ENCODE measurements at places on chromosomes 4 and X. TPM values are rescaled to one million over a fixed set of nuclear protein-coding genes. Genes with fewer than 3 reads are reported as not detected.

Gene NALF2
- 0.31 TPM for total RNA-seq

Gene NFKB1
- 167 TPM for total RNA-seq

Gene VCX3A
- not detected for total RNA-seq

Gene COX7B2
- total RNA-seq, result not detected

Gene XAGE1A
- total RNA-seq, result not detected

Gene RTL9
- 0.14 TPM for total RNA-seq

Gene ZFP42
- not detected for total RNA-seq

Gene CXCL1
- not detected for total RNA-seq

Gene ADGRG2
- total RNA-seq, result 0.12 TPM

Gene MAB21L2
- not detected for total RNA-seq

- no peaks in the 10 kb centered on the region for H3K27me3 ChIP-seq
- H3K4me3 ChIP-seq, result no peak overlapping the region
- no peaks in the 10 kb centered on the region for H3K36me3 ChIP-seq
- no peak for DNase-seq
- no peak overlapping the region for H3K27ac ChIP-seq
Measured at GRCh38 chr4:179631321-179631720, 2189.1 kb upstream of the AGA start.

GRCh38 chr4:184437565-184438265, 36.6 kb downstream of the IRF2 start:
- no peaks in the 10 kb centered on the region for H3K27me3 ChIP-seq
- no peak overlapping the region for H3K27ac ChIP-seq
- no peaks in the 10 kb centered on the region for H3K36me3 ChIP-seq

DNA sequence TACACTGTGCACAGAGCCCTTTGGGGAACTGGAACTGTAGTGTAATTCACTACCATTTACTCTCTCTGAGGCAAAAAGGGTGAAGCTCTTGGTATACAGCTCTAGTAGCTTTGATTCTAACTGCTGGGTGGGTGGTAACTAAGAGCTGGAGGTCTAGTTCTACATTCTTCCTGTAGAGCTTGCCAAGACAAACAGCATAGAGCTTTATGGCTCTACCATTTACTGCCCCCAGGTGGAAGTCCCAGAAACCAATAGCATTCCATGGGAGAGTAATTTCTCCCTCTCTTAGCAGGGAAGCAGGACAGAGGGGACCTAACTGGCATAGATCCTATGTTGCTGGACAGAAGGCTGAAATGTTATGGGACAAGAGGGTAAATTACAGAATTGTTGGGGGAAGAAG, 26.7 kb downstream of the HDAC8 start:
- H3K27me3 ChIP-seq, result peaks cover 7% of the 10 kb centered on the region
- no peaks in the 10 kb centered on the region for H3K4me1 ChIP-seq
- H3K27ac ChIP-seq, result no peak overlapping the region
- no peak for DNase-seq
- H3K4me3 ChIP-seq, result no peak overlapping the region
- peaks cover 3% of the 10 kb centered on the region for H3K36me3 ChIP-seq

DNA sequence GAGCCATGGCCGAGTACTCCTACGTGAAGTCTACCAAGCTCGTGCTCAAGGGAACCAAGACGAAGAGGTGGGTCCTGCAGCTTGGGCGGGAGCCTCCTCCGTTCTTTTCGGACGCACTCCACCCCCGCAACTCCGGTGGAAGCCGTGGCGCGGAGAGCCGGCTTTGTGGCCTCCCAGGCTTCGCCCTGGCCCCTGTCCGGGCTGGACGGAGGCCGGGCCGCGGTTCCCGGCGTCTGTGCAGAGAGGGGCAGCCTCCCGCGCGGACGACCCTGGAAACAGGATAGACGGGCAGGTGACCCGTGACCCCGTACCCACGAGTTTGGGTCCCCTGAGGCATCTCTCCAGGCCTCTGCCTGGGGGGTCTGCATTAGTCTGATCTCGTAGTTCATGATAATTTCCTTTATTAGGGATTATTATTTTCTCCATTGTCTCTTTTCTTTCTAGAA, 356 bp downstream of the FRG1 start:
- peak overlapping the region; percentile 89 for H3K27ac ChIP-seq
- peaks cover 56% of the 10 kb centered on the region for H3K4me1 ChIP-seq
- H3K4me3 ChIP-seq, result peak overlapping the region; percentile 99
- no peak for DNase-seq
- H3K27me3 ChIP-seq, result no peaks in the 10 kb centered on the region

DNA sequence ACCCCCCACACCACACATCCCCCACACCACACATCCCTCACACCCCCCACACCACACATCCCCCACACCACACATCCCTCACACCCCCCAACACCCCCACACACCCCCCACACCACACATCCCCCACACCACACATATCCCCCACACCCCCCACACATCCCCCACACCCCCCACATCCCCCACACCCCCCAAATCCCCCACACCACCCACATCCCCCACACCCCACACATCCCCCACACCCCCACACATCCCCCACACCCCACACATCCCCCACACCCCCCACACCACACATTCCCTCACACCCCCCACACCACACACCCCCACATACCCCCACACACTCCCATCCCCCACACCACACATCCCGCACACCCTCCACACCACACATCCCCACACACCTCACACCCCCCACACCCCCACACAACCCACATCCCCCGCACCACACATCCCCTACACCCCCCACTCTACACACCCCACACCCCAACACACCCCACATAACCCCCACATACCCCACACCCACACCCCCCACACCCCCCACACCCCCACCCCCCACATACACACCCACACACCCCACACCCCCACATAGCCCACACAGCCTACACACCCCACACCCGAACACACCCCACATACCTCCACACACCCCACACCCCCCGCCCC, 172.9 kb downstream of the DCLK2 start:
- no peak overlapping the region for H3K27ac ChIP-seq
- no peaks in the 10 kb centered on the region for H3K27me3 ChIP-seq
- DNase-seq, result no peak
- H3K36me3 ChIP-seq, result no peaks in the 10 kb centered on the region
- no peak overlapping the region for H3K4me3 ChIP-seq
- H3K4me1 ChIP-seq, result no peaks in the 10 kb centered on the region

DNA sequence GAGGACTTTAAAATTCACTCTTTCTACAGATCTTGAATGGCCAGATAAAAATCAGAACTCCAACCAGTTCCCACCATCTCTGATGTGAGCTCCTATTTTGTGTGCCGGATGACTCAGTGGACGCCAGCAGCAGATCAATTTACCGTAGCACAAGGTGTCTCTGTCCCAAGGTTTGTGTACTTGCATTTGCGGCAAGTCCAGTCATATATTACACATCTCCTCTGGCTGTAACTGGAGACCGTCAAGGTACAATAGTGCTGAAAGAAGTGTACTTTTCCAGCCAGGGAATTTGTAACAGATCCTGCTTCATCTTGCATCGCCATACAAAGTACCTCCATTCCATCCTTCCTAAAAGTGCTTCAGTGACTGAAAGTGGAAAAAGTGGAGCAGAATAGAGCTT, 108.2 kb upstream of the SORBS2 start:
- no peak overlapping the region for H3K27ac ChIP-seq
- no peak overlapping the region for H3K4me3 ChIP-seq
- H3K4me1 ChIP-seq, result no peaks in the 10 kb centered on the region
- H3K27me3 ChIP-seq, result peaks cover 5% of the 10 kb centered on the region
- DNase-seq, result no peak

- no peaks in the 10 kb centered on the region for H3K27me3 ChIP-seq
- no peak for DNase-seq
- no peaks in the 10 kb centered on the region for H3K4me1 ChIP-seq
Measured at GRCh38 chrX:68842781-68843581, 14.2 kb downstream of the EFNB1 start.

DNA sequence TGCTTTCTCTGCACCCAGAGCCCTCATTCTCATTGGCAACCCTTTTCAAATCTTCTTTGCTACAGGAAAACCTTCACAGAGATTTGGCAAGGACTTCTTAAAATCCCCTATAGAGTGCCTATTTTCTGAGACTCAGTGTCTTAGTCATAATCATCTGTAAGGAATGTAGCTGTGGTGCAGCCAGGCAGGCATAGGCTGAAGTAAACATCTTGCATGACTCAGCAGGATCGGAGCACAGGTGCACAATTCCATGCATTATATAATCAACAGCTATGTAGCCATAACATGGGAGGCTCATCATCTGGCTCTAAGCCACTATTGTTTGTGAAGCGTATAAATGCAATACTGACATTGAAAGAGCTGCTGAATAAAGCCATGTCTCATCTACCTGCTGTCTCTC, 368.8 kb downstream of the MAGEE1 start:
- no peak overlapping the region for H3K27ac ChIP-seq
- peaks cover 6% of the 10 kb centered on the region for H3K27me3 ChIP-seq
- no peak for DNase-seq
- no peaks in the 10 kb centered on the region for H3K4me1 ChIP-seq

DNA sequence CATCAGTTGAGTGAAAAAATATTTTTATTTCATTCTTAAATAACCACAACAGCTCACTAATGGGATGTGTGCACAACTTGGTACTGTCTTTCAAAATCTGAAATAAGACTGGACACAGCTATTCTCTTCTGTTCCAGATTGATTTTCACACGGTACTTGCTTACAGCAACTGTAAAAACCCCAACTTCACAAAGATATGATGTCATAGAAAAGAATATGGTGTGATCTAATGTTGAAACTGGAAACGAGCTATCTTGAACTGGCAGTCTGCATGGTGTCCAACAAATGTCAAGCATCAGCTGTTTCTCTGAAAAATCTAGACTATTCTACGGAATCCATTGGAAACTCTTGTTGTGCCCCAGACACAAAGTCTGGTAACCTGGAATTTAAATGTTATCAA, 14.7 kb downstream of the HELQ start:
- H3K4me1 ChIP-seq, result no peaks in the 10 kb centered on the region
- DNase-seq, result no peak
- no peak overlapping the region for H3K27ac ChIP-seq
- H3K36me3 ChIP-seq, result peaks cover 7% of the 10 kb centered on the region

DNA sequence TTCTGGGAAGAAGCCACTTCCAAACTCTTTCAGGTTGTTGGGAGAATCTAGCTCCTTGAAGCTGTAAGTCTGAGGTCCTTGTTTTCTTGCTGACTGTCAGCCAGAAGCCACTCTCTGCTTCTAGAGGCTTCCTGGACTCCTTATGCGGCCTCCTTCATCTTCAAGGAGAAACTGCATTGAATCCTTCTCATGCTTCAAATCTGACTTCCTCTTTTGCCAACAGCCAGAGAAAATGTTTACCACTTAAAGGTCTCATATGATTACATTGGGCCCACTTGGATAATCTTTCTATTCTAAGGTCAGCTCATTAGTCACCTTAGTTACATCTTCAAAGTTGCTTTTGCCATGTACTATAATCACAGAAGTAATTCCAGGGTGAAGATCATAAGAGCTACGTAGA, 327.0 kb downstream of the HNRNPD start:
- H3K36me3 ChIP-seq, result no peaks in the 10 kb centered on the region
- H3K4me1 ChIP-seq, result peaks cover 7% of the 10 kb centered on the region
- no peak for DNase-seq
- no peak overlapping the region for H3K4me3 ChIP-seq
- no peak overlapping the region for H3K27ac ChIP-seq
- peaks cover 66% of the 10 kb centered on the region for H3K27me3 ChIP-seq

DNA sequence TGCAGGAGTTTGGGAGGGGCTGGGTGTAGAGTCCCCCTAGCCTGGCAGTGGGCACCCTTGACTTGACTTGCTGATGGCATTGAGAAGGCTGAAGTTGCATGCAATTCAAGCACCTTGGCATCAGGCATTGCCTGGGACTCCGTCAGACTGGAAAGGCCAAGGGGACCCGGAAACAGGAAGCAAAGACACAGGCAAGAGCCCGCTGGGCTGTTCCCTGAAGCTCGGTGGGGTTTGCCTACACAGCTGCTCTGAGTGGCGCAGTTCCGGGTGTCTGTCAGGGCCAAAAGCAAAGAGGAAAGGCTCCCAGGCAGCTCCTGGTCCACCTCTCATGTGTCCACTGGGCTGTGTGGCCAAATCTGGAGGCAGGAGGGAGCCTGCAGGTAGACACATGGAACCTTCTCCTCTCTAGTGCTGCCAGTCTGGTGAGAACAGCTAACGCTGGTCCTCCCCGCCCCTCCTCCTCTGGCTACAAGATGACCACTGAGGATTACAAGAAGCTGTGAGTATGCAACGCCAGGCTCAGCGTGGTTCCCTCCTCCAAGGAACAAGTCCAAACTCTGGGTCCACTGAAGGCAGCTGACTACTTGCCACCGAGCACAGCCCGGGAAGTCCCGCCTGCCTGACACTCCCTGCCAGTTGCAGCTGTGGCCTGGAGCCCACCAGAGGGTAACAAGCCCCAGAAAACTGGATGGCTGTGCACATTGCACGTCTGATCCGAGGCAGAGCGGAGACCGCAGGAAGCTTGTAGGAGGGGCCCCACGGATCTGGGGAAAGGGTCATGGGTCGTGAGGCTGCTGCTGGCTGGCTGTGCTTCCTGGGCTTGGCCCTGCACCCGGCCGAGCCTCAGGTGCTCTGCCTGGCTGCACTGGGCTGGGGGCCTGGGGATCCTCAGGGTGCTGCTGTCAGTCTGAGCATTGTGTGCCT, 20.1 kb downstream of the ZNF185 start:
- no peaks in the 10 kb centered on the region for H3K4me1 ChIP-seq
- no peaks in the 10 kb centered on the region for H3K36me3 ChIP-seq

DNA sequence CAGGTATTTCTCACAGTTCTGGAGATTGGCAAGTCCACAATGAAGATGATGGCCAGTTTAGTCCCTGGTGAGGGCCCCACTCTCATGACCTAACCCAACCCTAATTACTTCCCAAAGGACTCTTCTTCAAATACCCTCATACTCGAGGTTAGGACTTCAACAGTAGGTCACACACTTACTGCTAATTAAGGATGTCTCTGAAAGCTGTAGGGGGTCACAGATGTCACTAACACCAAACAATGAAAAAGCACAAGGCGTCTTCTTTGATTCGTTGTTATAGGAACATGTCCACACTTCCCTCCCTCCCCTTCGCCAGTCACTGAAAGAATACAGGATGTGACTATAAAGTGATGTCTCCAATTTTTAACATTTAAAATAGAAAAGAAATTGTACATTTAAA, 309.7 kb downstream of the PACRGL start:
- H3K27me3 ChIP-seq, result no peaks in the 10 kb centered on the region
- no peak overlapping the region for H3K4me3 ChIP-seq
- H3K27ac ChIP-seq, result no peak overlapping the region
- H3K4me1 ChIP-seq, result no peaks in the 10 kb centered on the region
- no peak for DNase-seq
- no peaks in the 10 kb centered on the region for H3K36me3 ChIP-seq

DNA sequence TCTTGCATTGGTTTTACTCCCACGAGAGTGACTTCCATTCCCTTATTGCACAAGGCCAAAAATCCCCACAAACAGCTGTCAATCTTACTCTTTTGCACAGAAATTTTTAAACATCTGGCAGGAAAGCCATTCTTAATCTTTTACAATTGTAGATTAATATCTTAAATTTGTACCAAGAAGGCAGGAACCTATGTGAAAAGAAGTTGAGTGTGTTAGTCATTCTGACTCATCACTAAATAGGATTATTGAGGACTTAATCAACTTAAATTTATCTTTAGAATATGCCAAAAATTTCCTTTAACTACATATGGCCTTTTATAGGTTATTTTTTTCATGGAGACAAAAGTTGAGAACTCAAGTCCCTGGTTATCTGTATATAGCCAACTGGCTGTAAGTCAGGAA, 49.0 kb upstream of the VEGFC start:
- no peaks in the 10 kb centered on the region for H3K36me3 ChIP-seq
- DNase-seq, result no peak
- no peaks in the 10 kb centered on the region for H3K4me1 ChIP-seq
- no peak overlapping the region for H3K27ac ChIP-seq
- no peak overlapping the region for H3K4me3 ChIP-seq

- no peaks in the 10 kb centered on the region for H3K36me3 ChIP-seq
- no peak overlapping the region for H3K27ac ChIP-seq
- DNase-seq, result no peak
- no peak overlapping the region for H3K4me3 ChIP-seq
- no peaks in the 10 kb centered on the region for H3K4me1 ChIP-seq
- H3K27me3 ChIP-seq, result peaks cover 23% of the 10 kb centered on the region
Measured at GRCh38 chrX:148872161-148872535, 371.7 kb downstream of the AFF2 start.
